HTR-8/SVneo (cell line): ENCODE measurements at places on chromosomes 5 and 9.

- DNase-seq = no peak
These were observed 330.0 kb downstream of the ARRDC3 start for GRCh38 chr5:91052977-91053740.

DNA sequence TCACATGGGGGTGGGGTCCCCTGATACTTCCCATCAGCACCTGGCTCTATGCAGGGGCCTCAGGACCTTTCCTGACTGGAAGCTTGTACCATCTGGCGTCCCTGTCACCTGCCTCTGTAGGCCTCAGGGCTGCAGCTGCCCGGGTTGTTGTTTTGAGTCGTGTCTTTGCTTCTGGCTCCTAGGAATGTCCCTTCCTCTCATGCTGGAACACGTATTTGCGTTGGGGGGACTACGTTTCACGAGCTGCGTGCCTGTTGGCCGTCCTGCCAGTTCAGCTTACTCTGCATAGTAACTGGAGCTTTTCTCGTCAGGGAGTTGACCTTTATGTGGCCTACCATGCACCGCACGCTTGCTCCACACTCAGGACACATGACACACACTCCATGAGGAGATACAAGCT is 54.9 kb upstream of the IRX4 start:
- DNase-seq = no peak

GRCh38 chr9:107405511-107405910 is 84.1 kb downstream of the KLF4 start:
- DNase-seq = no peak

- DNase-seq = no peak
These were observed 95.7 kb downstream of the LHFPL2 start for GRCh38 chr5:78552729-78553342.

GRCh38 chr9:113990570-113990907 is 87.6 kb downstream of the AMBP start:
- no peak for DNase-seq

GRCh38 chr5:14870337-14871213 is 1.0 kb downstream of the ANKH start:
- DNase-seq = no peak

- no peak for DNase-seq
These were observed 69.9 kb upstream of the SLC1A1 start for GRCh38 chr9:4420351-4420750.

- DNase-seq = no peak
These were observed 242.4 kb downstream of the MED10 start for GRCh38 chr5:6135977-6136376.

DNA sequence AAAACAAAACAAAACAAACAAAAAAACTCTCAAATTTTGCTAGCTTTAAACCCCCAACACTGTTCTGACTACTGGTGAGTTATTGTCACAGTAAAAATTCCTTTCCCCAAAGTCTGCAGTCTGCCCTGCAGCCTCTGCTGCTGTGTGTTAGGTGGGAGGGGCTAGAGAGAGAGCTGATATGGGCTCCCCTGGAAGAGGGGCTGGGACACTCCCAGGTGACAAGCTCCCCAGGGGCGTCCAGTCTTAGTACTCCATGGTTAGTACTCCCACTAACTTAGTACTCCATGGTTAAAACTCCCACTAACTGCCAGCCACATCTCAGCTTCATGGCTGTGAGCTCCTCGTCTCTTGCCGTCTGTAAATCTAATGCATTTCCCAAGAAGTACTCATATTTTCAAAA is 191.9 kb downstream of the FANCC start:
- DNase-seq = no peak
